Small intestine (tissue), 16 donors: ENCODE measurements at places on chromosomes 12 and 14.
A peak's percentile ranks its signal among the peaks of the same experiment; 100 is the strongest.

DNA sequence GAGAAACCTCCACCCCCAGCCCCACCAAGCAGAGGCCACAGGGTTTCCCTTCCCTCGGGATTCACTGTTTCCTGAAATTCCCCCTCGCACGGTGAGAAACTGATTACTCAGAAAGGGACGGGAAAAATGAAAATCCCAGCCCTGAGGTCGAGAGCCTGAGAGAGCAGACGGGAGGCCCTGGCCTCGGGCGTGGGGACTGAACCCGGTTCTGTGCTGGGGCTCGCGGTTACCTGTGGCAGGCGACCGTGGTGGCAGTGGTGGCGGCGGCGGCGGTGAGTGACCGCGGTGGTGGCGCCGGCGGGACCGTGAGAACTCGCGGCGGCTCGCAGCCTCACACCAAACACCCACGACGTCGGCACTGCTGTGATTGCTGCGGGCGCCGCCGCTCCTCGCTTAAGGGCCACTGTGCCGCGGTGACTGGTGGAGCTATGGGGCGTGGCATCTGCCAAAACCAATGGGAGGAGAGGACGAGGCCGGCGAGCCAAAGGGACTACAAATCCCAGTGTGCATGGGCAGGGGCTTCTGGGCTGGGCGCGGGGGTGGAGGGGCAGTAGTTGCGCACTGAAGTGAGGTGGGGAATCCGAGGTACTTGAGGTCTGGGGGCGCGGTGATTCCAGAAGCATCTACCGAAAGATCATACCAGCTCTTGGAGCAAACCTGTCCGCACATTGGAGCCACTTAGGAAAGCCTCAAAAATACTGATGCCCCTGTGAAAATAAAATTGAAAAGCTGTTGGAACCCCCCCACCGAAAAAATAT, at the start of gene LGMN:
Gene LGMN (minus strand): TSS at position 369 of the 758 bp plus-strand sequence. CDS start 15,841 bp downstream, outside the sequence.
- peak; percentile 95 for DNase-seq

DNA sequence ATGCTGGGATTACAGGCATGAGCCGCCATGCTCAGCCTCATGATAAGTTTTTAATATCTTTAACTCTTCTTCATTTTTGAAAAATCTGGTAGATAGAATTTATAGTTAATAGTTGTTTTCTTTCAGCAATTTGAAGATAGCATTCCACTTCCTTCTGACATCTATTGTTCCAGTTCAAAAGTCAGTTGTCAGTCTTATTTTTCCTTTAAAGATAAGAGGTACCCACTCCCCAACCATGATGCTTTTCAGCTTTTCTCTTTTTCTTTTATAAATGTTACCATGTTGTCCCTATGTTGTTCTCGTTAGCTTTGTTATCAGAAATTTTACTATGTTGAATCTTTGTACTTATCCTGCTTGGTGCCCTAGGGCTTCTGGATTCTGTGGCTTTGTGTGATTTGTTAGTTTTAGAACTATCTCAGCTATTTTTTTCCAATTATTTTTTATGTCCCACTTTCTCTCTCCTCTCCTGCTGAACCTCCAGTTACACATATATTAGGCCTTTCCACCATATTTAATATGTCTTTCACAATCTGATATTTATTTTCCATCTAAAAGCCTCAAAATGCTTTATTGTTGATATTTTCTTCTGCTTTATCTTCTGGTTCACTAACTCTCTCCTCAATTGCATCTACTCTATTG, 181.6 kb upstream of the FOXN3 start:
- no peak for DNase-seq

- DNase-seq = no peak
Observed at GRCh38 chr12:120939523-120939922, 35.4 kb upstream of the SPPL3 start.

- no peak for DNase-seq
Observed at GRCh38 chr12:57892232-57892972, 45.9 kb upstream of the CTDSP2 start.

- DNase-seq = peak; percentile 53
Observed at GRCh38 chr12:63354969-63355368, 204.0 kb upstream of the AVPR1A start.

DNA sequence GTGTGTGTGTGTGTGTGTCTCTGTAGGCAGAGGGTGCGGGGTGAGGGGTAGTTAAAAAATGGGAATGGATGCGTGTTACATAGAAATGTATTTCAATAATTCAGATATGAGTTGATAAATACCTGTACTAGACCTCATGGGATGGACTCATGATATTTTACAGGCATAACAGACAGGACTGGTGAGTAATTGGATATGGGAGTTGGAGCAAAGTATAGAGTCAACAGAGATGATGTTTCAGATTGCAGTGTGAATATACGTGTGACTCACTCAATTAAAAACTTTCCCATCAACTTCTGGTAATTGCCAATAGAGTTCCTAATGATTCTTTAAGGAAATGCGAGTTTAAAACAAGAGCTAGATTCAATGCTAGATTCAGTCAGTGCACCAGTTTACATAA, 711.9 kb downstream of the C12orf50 start:
- no peak for DNase-seq

DNA sequence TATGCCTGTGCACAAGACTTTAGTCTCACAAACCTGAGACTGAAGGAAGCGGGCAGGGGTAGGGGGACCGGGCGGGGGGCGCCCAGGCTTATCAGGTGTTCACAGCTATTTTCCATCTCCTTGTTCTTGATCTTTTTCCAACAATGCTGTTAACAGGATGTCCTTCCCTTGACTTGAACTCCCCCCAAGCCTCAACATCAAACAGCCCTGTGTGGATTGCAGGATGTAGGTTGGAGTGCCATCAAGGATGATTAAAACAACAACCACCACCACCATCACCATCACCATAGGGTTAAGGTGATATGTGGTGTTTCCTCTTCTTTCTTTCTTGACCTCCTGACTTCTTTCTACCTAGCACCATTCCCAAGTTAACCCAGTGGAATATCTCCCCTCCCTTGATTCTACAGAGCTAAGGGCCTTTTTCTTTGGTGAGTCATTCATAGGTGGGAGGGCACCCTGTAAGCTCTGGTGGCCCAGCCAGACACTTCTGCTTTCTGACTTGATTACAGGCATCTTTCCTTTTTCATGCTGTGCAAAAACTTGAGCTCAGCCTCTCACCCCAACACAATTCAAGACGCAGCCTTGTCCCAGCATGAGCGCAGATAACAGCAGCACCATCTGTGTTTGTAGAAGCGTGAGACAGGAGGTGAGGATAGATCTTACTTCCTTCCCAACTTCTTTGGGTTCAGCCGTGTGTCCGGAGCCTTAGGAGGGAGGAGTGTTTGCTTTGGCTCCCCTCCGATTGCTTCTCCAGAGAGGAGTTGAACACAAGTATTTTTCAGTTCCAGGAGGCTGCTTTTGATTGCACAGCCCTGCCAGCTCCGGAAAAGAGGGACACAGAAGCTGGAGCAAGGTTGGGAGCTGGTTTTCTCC, 26.8 kb downstream of the FLVCR2 start:
- no peak for DNase-seq

DNA sequence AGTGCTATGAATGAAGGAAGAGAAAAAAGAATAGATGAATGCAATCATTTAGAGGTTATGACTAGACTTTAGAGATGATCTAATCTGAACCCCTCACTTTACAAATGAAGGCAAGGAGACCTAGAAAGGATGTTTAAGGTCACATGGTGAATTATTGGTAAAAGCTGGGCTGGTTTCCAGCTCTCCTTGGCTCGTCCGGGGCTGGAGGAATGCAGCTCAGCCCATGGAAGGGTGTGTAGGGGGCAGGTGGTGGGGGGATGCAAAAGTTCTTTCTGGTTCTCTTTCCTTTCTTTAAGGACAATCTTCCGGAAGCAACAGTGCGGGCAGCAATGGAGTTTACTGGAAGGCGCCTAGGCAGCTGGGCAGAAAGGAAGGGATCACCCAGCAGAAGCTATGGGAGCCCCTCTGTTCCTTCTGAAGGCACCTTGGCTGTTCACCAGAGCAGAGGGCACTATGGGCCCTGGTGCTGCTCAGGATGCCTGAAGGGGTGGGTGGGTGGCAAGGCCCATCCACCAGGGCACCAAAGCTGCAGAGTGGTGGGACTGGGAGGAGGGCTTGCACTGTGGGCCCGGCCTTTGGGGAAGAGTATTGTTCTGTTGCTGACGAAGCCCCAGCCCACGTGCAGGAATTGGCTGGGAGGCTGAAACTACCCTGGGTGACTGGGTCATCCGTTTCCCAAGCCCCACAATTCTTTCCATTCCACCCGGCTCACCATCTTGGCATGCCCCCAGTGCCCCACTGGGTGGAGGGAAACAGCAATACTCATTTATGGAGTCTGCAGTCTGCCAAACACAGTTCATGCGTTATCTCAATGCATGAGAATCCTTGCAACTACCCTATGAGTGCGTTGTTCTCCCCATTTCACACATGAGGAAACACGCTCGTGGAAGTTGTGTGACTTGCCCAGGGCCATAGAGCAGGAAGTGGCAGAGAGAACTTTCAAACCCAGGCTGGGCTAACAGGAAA, 78.2 kb downstream of the IRF2BPL start:
- no peak for DNase-seq

- DNase-seq = no peak
Observed at GRCh38 chr12:42960087-42960527, 370.6 kb upstream of the PRICKLE1 start.

- no peak for DNase-seq
Observed at GRCh38 chr12:118337194-118337838, 35.4 kb downstream of the TAOK3 start.

DNA sequence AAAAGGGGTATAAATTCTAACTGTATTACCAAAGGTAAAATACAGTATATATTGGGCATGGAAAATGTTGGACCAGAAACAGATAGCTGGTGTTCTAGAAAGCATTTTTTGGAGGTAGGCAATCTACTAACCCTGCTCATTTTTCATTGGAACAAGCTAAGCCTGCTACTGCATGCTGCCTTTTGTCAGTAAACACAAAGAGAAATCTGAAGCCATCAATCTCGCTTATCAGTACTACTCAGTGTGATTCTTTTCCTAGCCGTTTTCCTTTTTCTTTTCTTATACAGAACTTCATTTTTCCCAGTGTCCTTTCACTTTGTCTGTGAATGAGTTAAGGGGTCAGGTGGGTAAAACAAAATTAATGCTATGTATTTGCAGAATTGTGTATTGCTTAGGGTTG, 312.3 kb downstream of the NPAS3 start:
- DNase-seq = no peak

GRCh38 chr14:36509069-36509917, 10.7 kb downstream of the NKX2-1 start:
- no peak for DNase-seq

GRCh38 chr12:81957631-81958030, 198.5 kb upstream of the PPFIA2 start:
- no peak for DNase-seq

DNA sequence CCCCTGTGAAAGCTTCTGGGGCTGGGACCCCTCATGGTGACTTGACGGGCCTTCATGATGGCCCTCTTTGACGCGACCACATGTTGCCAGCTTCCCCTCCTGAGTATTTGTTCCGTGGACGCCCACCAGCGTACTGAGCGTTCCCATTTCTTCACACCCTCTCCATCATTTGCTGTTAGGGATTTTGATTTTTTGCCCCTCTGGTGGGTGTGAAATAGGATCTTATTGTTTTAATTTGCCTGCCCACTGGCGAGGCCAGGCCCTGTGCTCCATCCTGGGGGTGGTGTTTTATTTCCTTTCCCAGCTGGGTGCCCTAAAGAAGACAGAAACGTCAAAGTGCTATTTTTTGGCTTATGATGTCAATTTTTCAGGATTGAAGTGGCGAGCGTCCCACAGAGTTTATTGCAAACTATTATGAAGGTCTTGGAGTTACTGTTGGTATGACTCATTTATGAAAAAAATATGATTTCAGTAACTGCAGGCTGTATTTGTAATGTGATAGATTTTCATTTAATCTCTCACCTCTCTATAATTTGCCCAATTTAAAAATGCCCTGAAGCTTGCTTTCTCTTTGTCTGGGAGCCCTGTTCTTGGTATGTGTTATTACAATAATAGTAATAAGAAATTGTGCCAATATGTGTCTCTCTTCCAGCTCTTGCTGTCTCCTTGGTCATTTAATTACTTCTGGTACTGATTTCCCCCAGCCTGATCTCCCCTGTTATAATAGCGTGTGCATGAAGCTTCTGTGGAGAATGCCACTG, 99.6 kb downstream of the SLC25A47 start:
- DNase-seq = no peak

DNA sequence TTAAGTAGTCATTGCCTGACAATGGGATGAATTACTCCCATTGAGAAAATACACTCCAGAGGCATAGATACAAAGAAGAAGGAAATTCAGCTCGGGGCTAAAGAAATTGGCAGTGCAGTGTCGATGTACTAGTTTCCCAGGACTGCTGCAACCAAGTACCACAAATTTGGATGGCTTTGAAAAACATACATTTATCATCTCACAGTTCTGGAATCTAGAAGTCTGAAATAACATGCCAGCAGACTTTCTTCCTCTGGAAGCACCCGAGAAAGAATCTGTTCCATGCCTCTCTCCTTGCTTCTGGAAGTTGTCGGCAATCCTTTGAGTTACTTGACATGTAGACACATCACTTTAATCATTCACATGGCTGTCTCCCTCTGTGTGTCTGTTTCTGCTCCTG, 101.9 kb downstream of the TMTC3 start:
- DNase-seq = no peak

DNA sequence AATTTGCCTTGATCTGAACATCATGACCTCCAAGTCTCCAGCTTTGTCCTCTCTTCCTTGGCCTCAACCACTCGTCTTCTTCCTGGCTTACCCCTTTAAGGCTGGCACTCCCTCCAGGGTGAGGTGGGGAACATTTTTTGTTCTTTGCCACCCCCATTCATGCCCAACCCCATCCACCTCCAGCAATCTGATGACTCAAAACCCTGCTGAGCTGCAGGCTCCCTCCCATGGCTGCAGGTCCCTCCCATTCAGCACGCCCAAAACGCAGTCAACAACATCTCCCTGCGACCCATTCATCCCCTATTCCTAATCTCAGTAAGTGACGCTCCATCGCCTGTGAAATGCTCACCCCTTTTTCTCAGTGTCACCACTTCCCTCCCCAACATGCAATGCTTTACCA, 138.8 kb upstream of the PRMT8 start:
- DNase-seq = no peak

DNA sequence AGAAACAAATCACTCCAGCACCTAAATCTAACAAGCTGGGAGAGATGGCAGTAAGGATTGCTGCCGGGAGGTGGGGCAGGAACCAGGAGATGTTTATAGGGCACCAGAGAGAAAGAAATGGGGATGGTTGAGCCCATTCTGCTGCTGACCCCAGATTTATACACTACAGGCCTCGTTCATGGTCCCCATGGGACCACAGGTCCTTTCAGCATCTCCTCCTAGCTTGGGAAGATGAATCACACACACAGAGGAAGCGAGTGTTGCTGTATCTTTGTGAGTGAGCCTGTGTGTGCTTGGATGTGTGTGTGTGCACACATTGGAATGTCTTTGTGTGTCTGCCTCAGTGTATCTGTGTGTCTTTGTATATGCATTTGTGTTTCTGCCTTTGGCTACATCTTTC, 49.7 kb upstream of the FICD start:
- no peak for DNase-seq

GRCh38 chr12:13437541-13437940, 241.0 kb downstream of the EMP1 start:
- no peak for DNase-seq

DNA sequence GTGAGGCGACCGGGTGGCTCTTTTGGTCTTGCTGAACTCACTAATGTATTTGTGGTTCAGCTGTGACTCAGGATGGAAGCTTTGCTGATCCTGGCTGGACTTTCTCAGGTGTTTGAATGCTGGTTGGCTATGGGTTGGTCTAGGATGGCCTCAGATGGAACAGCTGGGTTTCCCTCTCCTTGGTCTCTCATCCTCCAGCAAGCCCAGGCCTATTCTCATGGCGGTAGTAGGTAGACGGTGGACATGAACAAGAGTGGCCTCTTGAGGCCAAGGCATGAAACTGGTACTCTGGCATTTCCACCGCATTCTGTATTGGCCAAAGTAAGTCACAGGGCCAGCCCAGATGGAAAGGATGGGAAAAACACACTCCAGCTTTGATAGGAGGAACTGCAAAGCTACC, 11.8 kb upstream of the POLR3B start:
- DNase-seq = peak; percentile 61
